HFFc6 (cell line): ENCODE measurements at places on chromosomes 12 and 14.
A peak's percentile ranks its signal among the peaks of the same experiment; 100 is the strongest.

- DNase-seq, result no peak
These were observed 103.6 kb upstream of the CCND2 start for GRCh38 chr12:4169959-4170358.

- no peak for DNase-seq
These were observed 85.5 kb downstream of the PRICKLE1 start for GRCh38 chr12:42504049-42504448.

DNA sequence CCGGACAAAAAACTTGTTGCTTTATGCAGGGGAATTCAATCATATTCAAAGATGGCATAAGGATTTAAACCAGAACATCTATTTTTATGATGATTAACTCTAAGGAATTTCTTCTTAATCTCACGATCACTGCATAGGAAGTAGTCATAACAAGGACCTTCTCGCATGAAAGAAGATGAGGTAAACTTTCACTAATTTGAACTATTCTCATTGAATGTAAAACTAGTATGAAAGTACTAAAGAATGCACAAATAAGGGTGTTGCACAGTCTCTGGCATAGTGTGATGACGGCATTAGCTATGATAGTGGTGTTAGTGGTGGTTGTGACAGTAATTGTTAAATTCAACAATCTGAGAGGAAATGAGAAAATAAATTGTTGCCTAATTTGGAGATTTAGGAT is 280.0 kb downstream of the SLC6A15 start:
- DNase-seq, result peak; percentile 26

GRCh38 chr12:27539191-27539631 is 15.2 kb downstream of the PPFIBP1 start:
- peak; percentile 44 for DNase-seq

- no peak for DNase-seq
These were observed 26.1 kb upstream of the C14orf180 start for GRCh38 chr14:104553166-104554087.

DNA sequence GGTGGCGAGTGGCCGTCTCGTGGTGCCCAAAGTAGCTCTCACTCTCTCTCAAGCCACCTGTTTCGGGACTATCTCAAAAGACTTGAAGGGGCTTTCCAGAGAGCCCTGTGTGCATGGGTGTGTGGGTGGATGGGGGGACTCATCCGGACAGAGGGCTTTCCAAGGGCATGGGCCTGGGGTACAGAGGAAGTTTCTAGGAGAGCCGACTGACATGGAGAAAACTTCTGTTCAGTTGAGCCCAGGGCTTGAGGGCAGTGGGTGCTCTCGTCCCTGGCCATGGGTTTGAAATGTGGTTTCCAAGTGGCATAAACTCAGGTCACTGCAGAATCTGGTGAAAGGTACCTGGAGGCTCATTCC is 47.4 kb upstream of the MEG3 start:
- DNase-seq, result no peak

DNA sequence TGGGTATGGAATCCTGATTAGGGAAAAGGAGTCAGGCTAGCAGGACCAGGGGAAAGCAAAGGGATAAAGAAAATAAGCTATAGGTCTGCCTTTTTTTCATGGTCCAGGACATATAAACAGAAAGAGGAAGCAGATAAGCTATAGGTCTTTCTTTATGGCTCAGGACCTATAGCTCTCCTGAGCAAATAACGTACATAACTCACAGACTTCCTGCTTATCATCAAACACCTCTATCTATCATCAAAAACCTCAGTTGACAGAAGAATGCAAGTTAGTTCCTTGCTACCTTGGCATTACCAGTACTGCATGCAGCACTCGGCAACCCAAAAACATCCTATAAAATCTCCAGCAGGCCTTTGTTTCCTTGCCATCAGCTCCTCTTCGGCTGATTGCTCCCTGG is 238.7 kb upstream of the OR4E1 start:
- no peak for DNase-seq

- no peak for DNase-seq
These were observed 61.1 kb downstream of the RAB35 start for GRCh38 chr12:120055231-120056000.

- no peak for DNase-seq
These were observed 9.1 kb upstream of the HOXC13 start for GRCh38 chr12:53929527-53929926.

- DNase-seq, result peak; percentile 88
These were observed 236.0 kb downstream of the BCL11B start for GRCh38 chr14:99035712-99036610.

DNA sequence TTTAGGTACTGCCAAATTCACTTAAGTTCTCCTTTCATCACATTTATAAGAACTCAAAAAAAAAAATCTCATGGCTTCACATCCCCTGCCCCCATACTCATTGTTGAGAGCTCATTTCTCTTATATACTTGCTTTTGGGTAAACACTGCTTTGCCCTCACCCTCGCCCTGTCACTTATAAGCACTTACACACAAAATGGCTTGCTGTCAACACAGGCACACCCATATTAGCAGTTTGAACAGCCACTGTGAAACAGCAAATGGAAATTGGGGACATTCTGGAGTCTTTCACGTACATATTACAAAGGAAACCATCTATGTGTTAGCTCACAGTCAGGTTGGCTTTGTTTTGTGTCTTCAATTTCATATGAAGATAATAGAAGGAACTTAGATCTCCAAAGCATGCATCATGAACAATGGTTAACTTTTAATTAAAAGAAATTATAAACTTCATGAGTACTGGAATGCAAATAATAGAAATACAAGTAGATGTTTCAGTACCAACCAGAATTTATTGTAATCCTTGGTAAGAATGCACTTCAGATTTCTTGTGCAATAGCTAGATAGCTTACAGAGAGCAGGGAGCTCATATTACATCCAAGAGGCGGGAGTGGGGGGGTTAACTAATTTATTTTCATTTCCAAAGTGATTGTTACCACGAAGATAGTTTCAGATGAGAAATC is 272.2 kb downstream of the ALG10B start:
- no peak for DNase-seq

GRCh38 chr12:64699504-64700115 is 59.6 kb downstream of the GNS start:
- no peak for DNase-seq

DNA sequence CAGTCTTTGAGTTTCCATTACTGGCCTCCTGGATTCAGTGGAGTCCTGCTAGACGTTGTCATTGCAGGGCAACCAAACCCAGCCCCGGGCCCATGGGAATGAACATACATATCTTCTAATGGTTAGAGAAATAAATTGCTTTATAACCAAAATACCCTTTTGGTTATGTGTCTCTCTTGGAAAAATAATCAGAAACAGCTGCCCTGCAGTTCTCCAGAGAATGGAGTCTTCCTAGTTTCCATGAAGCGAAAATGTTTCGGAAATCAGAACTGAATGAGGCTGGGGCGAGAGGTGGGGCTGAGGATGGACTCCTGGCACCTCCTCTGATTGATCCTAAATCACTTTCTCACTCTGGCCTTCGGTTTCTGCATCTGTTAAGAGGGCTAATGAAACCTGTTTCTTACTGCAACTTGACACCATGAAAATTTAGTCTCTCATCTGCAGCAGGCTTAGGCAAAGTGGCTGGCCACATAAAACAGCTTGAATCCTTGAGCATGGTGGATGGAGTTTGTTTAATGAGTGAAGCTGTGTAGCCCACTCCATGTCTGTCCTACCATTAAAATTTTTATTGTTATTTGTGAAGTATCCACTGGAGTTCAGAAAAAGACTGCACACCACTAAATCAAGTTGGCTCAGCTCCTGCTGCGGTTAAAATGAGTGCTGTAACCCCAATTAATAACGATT is 198.9 kb downstream of the CACNA1C start:
- DNase-seq, result no peak

DNA sequence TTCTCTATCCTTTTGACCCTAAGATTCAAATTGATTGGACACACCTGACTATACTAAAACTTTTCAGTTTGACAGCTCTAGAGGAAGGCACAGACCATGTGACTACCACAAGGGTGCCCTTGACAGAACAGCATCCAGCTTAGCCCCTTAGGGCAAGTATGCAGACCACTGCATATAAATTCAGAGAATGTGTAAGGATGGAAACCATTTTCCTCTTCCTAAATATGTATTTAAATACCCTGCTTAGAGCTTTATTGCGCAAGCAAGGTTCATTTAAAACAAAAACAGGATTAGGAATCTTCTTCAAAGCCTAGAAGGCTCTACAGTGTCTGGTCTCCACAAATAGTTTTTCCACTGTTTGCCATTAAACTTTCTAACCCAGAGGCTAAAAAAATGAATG is 202.8 kb downstream of the MED13L start:
- no peak for DNase-seq

DNA sequence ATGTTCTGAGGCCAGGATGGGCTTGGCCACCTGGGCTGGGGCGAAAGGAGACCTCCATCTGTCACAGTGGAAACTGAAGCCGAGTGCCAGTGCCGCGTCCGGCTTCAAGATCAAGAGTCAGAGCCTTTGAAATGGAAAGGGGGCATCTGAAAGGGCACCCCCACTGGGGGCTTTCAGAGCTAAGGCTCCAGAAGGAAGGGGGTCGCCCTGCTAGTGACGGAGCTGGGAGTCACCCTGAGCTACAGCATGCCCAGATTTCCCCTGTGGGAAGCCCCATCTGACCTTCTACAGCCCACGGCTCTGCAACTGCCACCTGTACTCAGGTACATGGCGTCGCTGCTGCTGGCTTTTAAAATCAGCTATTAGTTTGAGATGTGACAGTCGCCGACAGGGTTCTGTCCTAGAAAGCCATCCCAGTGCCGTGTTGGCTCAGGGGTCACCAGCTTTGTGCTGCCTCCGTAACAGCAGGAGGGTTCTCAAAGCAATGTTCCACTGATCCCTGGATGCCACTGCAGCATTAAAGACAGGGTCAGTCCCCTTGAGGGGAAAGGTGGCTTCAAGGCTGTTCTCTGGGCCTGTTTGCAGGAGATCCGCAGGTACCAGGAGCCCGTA is 31.5 kb downstream of the CCNK start:
- DNase-seq, result no peak

- no peak for DNase-seq
These were observed 218.0 kb downstream of the PPFIA2 start for GRCh38 chr12:81541121-81541520.

DNA sequence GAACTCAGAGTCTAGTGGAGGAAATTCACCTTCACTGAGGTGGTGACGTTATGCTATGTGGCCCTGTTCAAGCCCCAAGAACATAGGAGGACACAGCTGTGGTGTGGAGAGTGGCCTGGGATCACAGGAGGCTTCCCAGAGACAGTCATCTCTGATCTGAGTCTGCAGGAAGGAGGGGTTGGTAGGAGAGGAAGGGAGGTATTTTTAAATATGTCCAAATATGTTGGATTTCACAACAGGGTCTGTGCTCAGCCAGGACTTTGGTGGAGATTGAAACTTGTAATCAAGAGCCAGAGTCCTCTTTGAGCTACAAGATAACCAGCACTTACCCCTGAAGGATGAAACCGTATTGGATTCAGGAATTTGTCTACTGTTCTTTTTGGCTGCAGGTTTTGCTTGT is 26.4 kb upstream of the MED13L start:
- no peak for DNase-seq

DNA sequence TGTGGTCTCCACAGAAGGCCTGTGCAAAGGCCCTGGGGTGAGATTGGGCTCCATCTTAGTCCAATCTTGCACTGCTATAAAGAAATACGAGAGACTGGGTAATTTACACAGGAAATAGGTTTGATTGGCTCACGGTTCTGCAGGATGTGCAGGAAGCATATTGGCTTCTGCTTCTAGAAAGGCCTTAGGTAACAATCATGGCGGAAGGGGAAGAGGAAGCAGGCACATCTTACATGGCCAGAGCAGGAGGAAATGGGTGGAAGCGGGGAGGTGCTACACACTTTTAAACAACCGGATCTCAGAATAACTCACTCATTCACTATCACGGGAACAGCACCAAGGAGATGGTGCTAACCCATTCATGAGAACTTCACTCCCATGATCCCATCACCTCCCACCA is 55.4 kb downstream of the FAR2 start:
- DNase-seq, result no peak

GRCh38 chr14:69117020-69117767 is 35.7 kb downstream of the DCAF5 start:
- no peak for DNase-seq

DNA sequence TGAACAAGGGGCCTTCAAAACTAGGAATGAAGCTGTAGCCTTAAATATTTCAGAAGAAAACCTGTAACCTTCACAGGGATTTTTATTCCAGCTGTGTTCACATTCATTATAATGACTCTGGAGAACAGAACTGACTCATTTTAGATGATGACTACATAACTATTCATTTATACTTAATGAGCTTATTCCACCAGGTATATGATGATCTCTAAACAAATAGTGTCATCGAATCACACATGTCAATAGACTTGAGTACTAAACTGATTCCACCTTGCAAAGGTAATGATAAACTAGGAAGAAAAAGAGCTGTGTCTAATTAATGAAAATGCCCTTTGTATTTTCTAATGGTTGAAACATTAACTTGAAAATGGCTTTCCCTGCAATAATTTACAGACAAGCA is 433.2 kb downstream of the PDZRN4 start:
- no peak for DNase-seq
